Epithelial cell of umbilical artery (primary cell): ENCODE measurements at places on chromosomes 5 and 9. TPM values are rescaled to one million over a fixed set of nuclear protein-coding genes. Genes with fewer than 3 reads are reported as not detected.

Gene STK32A
- not detected in 2 replicates for total RNA-seq

Gene PCDHGA1
- total RNA-seq = under 0.01 and 0.32 TPM in 2 replicates

Gene KLHL3
- total RNA-seq = 5.5 and 9.1 TPM in 2 replicates

Gene NEK6
- total RNA-seq = 27.3 and 39.5 TPM in 2 replicates

Gene SLC6A19
- not detected in 2 replicates for total RNA-seq

Gene BAAT
- total RNA-seq = not detected in 2 replicates

Gene LURAP1L
- total RNA-seq = 3.9 and 11.6 TPM in 2 replicates

Gene IFNB1
- 0.46 TPM in 1 of 2 replicates, not detected in the other for total RNA-seq

Gene F12
- total RNA-seq = 1.3 and 1.7 TPM in 2 replicates

Gene CAMK2A
- under 0.01 TPM in 1 of 2 replicates, not detected in the other for total RNA-seq

Gene SLC2A6
- total RNA-seq = 26.6 and 31.8 TPM in 2 replicates

Gene SLC9A3
- total RNA-seq = 0.65 and 0.76 TPM in 2 replicates

Gene PCDHA5
- total RNA-seq = not detected in 2 replicates
